ENCODE measurements at places on chromosomes 7 and 10.
A peak's percentile ranks its signal among the peaks of the same experiment; 100 is the strongest.

GRCh38 chr7:14275356-14275755 lies 285.9 kb upstream of the ETV1 start:
- no peak overlapping the region for H3K27ac ChIP-seq
- DNase-seq: no peak
- H3K27me3 ChIP-seq: no peaks in the 10 kb centered on the region
- H3K36me3 ChIP-seq: no peaks in the 10 kb centered on the region

GRCh38 chr10:107579970-107580369 lies 415.5 kb upstream of the SORCS1 start:
- no peak overlapping the region for H3K27ac ChIP-seq
- no peaks in the 10 kb centered on the region for H3K36me3 ChIP-seq
- H3K27me3 ChIP-seq: no peaks in the 10 kb centered on the region
- DNase-seq: no peak
- H3K4me1 ChIP-seq: no peaks in the 10 kb centered on the region

GRCh38 chr7:129969881-129970446 lies 17.2 kb upstream of the UBE2H start:
- H3K27ac ChIP-seq: no peak overlapping the region
- no peaks in the 10 kb centered on the region for H3K36me3 ChIP-seq
- no peak for DNase-seq
- no peaks in the 10 kb centered on the region for H3K4me1 ChIP-seq
- no peak overlapping the region for H3K4me3 ChIP-seq

DNA sequence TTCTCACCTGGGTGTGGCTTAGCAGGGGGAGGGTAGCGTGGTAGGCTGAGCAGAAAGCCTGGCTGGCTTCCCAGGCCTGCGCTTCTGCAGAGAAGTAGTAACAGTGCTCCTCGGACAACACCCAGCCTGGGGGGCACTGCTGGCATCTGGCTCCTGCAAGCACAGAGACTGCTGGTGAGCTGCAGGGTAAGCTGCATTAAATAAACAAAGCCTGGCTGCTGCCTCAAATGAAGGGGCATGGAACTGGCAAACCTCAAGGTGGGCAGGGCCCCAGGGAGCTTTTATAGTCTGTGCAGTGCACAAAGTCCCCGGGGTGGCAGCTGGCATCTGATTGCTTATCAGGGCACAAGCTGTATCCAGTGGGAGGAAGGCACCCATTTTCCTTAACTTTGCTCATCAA lies 3.9 kb downstream of the KLRG2 start:
- H3K4me1 ChIP-seq: peaks cover 11% of the 10 kb centered on the region
- H3K4me3 ChIP-seq: no peak overlapping the region
- no peaks in the 10 kb centered on the region for H3K36me3 ChIP-seq
- H3K27me3 ChIP-seq: peaks cover 26% of the 10 kb centered on the region
- H3K27ac ChIP-seq: no peak overlapping the region

DNA sequence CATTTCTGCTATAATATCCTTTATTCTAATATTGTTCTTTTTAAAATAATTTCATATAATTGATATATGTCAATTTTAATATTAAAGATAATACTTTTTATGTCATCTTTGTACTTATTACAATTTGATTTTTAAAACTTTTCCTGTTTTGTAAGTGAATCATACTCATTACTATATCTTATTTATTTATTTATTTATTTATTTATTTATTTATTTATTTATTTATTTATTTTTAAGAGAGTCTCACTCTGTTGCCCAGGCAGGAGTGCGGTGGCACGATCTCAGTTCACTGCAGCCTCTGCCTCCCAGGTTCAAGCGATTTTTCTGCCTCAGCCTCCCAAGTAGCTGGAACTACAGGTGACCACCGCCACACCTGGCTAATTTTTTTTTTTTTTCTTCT lies 215.3 kb downstream of the SUGCT start:
- no peak overlapping the region for H3K4me3 ChIP-seq
- no peaks in the 10 kb centered on the region for H3K27me3 ChIP-seq

GRCh38 chr7:91634485-91635177 lies 245.9 kb downstream of the MTERF1 start:
- H3K27me3 ChIP-seq: no peaks in the 10 kb centered on the region
- H3K4me3 ChIP-seq: no peak overlapping the region
- DNase-seq: no peak

- no peaks in the 10 kb centered on the region for H3K36me3 ChIP-seq
- no peak overlapping the region for H3K4me3 ChIP-seq
- H3K4me1 ChIP-seq: no peaks in the 10 kb centered on the region
- DNase-seq: no peak
Measured at GRCh38 chr10:58152673-58153263, 114.9 kb downstream of the IPMK start.

- peaks cover 23% of the 10 kb centered on the region for H3K4me1 ChIP-seq
- H3K4me3 ChIP-seq: no peak overlapping the region
- DNase-seq: peak; percentile 62
- H3K27ac ChIP-seq: peak overlapping the region; percentile 45
- peaks cover 13% of the 10 kb centered on the region for H3K36me3 ChIP-seq
Measured at GRCh38 chr7:101911800-101912715, 94.6 kb downstream of the CUX1 start.

- H3K4me1 ChIP-seq: no peaks in the 10 kb centered on the region
- H3K36me3 ChIP-seq: no peaks in the 10 kb centered on the region
- H3K27me3 ChIP-seq: no peaks in the 10 kb centered on the region
- H3K4me3 ChIP-seq: no peak overlapping the region
Measured at GRCh38 chr10:125783957-125784356, 8.3 kb upstream of the MMP21 start.
